ENCODE measurements at places on chromosomes 13 and 19.

DNA sequence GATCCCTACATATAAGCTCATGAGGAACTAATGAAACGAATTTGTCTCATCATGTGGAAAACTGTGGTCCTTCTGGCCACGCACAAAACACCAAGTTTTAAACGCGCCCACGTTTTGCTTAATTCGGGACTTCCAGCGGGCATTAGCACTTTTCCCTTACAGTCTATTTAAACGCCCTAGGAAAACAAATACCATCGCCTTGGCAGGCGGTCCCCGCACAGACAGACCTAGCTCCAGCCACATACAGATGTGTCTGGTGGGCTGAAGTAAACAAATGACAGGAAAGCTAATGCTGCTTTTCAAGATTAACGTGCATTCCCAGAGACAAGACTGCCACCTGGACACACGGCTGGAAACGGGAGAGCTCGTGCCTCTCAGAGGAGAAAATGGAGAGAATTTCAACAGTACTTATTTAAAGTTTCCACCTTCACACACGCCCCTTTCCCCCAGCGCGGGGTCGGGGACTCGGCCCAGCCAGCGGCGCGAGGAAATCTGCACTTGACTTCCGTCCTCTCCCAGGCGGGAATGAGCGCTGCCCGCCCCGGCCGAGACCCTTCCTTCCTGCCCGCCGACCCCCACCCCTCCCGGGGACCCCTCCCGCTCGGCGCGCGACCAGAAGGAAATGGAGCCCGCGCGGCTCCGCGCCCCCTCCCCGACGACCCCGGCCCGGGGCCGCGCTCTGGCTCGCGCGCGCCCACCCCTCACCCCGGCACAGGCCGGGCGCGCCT lies 931 bp downstream of the USP12 start:
- DNase-seq: no peak

GRCh38 chr13:46106839-46107371 lies 2.1 kb upstream of the CPB2 start:
- no peak for DNase-seq

GRCh38 chr13:114258589-114258988 lies 22.8 kb upstream of the UPF3A start:
- DNase-seq: no peak

DNA sequence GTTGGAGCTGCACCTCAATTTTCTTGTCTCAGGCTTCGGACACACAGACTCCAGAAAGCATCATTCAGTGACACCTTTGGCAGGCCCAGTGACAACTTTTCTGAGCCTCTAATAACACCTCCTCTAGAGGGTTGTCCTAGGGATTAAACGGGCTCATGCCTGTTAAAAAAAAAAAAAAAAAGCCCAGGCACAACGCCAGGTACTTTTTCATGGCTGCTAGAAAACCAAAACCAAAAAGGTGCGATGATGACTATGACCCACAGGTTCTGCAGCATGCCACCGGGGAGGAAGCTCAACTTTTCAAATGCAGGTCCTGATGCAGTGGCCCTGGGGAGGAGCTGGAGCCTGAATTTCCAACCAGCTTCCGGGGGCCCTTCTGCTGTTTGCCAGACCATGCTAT lies 184.2 kb downstream of the ABCC4 start:
- no peak for DNase-seq

- DNase-seq: no peak
Observed at GRCh38 chr13:51457086-51457815, 4.4 kb upstream of the INTS6 start.

- DNase-seq: no peak
Observed at GRCh38 chr13:110506859-110507566, 54.5 kb downstream of the RAB20 start.
